ENCODE measurements at places on chromosomes 4 and X.

DNA sequence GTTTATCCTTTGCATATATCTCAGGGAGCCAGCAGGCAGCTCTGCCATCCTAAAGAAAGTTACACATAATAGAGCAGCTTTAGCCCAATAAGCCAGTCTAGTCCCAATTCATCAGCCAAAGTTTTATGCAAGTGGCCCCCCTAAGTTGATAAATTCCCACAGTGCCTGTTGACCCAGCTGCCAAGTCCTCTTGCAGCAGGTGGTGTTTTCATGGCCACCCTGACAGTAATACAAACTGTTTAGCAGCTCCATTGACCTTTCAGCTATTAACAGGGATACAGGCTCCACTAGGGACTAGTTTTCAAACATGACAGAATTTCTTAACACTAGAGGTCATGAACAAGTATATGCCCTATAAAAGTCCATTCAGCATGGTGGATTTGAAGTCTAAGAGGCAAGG is 77.5 kb downstream of the HHIP start:
- no peak for DNase-seq

DNA sequence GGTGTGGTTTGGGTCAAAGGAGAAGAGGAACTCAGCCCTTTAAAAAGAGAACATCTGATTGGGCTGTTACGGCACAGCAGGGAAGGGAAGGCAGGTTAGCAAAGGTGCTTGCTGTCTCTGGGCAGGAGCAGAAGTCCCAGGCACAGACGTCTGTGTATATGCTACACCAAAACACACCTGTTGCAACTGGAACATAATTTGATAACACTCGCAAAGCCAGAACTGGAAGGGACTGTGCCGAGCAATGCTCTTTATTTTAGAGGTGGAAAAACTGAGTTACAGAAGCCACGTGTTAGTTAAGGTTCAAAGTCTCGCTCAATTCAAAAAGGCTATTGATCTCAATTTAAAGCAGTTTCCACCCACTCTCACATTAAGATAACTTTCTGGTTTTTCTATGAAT is 2.2 kb upstream of the FAM114A1 start:
- DNase-seq: no peak

- peak; percentile 54 for DNase-seq
Measured at GRCh38 chrX:1205681-1206611, 6.5 kb downstream of the CRLF2 start.

DNA sequence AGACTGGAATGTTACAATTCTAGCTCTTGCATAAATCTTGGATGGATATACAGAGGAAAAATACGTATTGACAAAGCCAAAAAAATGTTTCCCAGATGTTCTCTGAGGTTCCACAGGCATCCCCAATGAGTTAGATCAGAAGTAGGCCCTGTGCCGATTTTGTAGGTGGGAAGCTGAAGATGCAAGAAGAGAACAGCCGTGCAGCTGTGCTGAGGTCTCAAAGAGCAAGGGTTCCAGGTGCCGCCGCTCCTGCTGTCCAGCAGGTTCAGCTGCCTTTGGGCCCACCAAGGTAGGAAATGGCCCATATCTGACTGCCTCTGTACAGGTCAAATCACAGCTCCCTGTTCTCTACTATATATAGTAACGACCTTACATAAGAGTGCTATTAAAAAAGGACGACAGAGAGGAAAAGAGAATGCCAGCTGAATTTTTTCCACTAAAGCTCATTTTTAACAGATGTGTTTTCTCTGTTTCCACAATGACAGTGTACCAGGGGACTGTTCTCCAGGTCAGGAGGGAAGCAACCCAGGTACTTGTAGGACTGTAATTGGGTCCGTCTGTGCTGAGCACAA is 155.6 kb downstream of the CBR4 start:
- no peak for DNase-seq

DNA sequence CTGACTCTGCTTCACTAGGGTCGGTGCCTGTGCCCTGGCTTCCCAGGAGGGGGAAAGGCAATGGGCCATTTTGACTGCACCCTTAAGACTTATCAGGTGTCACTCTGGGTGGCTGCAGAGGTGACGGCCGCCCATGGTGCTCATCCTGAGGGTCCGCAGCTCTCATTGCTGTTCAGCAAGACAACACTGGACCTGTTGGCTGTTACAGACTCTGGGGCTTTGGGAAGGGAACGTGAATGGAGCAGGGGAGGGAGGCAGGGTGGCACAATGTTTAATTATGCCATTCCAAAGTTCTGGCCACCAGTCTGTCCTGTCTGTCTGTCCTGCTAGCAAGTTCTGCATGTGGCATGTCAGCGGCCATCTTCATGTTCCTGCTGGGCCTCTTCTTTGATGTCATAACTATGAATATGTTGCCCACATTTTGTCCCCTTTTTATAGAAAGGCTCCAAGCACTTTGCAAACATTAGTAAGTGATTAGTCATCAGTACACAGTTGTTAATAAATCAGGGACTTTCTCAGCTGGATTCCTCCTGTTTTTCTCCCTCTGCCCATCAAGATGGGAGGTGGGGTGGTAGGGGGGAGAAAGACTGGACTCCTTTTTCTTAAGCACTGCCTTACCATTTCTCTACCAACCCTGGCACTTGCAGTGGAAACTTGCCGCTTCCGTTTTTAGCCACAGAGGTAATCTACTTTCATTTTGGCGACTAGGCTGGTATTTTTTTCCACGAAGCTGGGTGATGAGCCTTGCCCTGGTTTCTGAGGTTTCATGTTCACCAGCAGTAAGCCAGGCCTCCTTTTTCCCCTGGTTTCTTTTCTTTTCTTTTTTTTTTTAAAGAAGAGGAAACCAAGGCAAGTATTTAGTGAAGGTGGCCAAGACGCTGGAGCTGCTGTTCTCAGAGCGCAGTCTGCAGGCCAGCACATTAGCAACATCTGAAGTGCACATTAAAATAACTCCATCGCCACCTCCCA is 88.6 kb upstream of the TRIM2 start:
- DNase-seq: no peak

- DNase-seq: no peak
Measured at GRCh38 chr4:120004054-120004453, 62.6 kb downstream of the MAD2L1 start.

DNA sequence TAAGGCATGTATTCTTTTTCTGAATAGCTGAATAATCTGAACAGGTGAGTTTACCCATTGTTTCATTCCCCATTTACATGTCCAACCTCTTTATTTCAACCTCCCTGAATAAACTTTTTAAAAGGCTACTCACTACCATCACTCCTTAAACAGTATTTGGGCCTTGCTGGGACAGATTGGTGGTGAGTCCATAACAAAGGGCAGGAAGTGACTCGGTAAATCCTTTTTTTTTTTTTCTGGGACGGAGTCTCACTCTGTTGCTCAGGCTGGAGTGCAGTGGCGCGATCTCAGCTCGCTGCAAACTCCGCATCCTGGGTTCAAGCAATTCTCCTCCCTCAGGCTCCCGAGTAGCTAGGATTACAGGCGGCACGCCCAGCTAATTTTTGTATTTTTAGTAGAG is 23.4 kb upstream of the SEC24B start:
- DNase-seq: no peak

GRCh38 chr4:164846566-164846965 is 30.4 kb upstream of the APELA start:
- DNase-seq: no peak

- DNase-seq: no peak
Measured at GRCh38 chr4:73735231-73735630, 5.1 kb upstream of the CXCL8 start.

DNA sequence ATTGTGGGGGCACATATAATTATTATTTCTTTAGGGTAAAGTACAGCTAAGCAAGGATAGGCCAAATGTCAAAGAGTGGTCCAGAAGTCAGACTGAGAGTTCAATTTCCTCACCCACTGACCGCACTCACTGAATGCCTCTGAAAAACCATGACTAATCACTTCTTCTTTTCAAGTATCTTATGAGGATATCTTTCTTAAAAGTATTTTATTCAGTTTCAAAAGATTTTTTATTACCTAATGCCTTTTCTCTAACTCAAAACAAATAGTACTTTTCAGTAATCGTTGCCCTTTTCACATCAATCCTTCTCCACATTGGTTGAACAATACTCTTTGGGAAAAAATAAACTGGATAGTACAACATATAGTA is 61.7 kb upstream of the CAMK2D start:
- no peak for DNase-seq

DNA sequence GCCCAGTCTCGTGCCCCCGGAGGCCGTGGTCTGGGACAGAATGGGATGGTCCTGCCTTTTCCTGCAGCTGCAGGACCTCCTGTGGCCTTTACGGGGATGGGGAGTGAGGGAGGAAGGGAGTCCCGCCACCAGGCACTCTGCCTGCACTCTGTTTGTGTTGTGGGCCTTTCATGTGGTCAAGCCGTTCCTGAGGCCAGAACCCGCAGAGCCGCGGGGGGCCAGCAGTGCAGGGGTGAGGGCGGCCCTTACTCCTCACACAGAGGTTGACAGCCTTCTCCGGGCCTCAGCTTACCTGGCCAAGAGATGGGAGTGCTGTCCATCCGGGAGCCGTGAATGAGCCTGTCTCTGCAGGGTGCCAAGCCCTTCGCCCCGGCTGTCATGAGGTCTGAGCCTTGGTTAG is 230.7 kb downstream of the AFAP1 start:
- DNase-seq: no peak

DNA sequence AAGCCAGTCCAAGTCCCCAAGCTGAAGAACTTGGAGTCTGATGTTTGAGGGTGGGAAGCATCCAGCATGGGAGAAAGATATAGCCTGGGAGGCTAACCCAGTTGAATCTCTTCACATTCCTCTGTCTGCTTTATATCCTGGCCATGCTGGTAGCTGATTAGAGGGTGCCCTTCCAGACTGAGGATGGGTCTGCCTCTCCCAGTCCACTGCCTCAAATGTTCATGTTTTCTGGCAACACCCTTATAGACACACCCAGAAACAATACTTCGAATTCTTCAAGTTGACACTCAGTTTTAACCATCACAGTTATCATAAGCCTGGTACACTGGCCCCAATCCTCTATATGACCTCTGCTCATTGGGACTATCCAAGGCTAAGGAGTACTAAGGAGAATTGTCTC is 124.1 kb upstream of the WDR1 start:
- DNase-seq: no peak

DNA sequence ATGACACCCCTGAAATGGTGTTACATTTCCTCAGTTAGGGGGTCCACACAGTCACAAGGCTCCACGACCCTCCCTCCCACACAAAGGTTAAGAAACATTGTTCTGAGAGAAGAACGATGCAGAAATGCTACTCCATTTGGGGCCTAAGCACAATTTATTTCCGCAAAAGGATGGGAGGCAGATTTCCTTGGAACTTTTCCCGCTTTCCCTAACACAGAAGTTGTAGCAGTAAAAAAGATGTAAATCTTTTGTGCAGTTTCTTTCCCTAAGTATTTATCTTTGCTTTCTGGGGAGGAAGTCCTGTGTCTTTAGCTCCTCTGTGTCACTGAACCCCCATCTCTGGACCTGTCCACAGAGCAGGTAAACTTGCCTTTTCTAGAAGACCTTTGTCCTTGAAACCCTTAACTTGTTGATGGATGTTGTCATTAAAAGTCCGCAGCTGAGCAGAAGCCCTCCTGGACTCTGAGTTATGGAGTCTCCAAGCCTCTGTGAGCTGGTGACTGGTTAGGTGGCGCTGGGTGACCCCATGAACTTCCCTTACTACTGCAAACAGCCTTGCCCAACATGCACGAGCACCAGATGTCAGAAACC is 67.2 kb upstream of the SHISA3 start:
- no peak for DNase-seq

- no peak for DNase-seq
Measured at GRCh38 chr4:24796620-24797019, 1.2 kb downstream of the SOD3 start.

DNA sequence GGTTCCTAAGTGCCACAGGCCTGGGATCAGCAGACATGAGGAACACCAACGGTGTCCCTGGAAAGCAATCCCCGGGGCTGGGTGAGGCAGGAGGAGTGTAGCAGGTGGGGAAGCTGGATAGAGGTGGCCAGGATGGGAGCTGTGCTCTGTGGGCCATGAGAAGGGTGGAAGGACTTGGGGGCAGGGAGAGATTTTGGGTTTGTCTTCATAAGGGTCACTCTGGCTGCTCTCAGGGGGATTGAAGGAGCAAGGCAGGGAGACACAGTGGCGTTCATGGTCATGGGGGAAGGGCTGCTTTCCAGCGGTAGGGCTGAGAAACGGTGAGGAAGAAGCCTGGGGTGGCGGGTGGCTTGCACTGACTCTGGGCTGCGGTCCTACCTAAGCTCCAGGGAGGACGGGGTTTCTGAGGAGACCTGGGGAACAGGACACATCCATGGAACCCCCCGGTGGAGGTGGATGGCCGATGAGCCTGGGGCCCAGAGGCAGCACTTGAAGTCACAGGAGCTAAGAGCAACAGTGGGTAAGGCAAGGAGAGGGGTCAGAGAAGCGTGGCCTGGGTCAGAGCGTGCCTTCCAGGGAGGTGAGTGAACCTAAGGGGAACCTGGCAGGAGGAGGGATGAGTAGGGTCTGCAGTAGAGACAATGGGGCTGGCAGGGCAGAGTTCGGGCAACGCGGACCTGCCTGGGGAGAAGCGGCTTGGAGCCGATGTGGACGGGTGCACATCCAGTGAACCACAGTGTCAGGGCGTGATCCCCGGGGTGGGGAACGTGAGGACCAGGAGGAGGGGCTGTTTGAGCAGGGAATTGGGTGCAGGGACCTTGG is 12.4 kb upstream of the CTBP1 start:
- DNase-seq: no peak

DNA sequence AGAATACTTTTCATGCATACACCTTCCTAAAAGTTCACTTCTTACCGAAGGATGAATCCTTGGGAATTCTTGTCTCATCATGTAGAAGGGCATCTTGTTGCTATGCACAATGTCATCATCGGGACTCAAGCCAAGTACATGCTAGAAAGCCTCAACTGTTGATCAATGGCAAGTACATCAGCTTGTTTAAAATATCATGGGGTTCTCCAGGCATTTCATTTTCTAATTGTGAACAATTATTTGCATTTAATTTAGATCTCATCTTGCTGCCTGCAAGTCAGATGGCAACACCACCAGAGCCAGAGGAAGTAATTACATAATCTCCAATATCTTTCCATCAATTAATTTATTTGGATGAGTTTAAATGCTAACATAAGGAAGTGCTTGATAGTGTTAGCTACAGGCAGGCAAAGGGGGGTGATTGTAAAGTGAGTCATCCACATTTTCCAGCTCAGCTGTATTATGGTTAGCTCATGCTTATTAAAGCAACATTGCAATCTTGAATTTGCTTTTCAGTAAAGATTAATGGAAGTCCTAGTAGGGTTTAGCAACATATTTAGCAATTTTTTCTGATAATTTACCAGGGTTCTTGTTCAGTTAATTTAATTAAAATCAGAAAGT is 356.5 kb downstream of the CBLL2 start:
- DNase-seq: no peak

- no peak for DNase-seq
Measured at GRCh38 chr4:165921546-165921945, 48.5 kb downstream of the TLL1 start.

- no peak for DNase-seq
Measured at GRCh38 chrX:53294024-53294648, 12.8 kb upstream of the IQSEC2 start.

Measured in HEK293T (cell line).